ENCODE measurements at places on chromosomes 13 and 19.
A peak's percentile ranks its signal among the peaks of the same experiment; 100 is the strongest.

DNA sequence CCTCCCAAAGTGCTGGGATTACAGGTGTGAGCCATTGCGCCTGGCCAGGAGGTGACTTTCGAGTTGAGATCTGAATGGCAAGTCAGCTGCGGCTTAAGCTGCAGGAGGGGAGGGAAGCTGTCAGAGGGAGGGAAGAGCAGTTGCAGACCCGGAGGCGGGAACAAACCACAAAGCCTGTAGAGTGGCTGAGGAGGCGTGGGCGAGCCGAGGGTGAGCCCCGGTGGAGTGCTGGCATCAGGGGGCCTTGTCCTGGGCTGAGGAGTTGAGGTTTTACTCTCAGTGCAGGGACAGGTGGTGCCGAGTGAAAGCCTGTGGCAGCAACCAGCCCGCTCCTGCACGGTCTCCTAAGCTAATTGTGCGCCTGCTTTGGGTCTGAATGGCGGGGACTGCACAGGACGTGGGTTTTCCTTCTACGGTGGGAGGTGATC lies 24.2 kb downstream of the PPP1R37 start:
- DNase-seq, result peak; percentile 74

DNA sequence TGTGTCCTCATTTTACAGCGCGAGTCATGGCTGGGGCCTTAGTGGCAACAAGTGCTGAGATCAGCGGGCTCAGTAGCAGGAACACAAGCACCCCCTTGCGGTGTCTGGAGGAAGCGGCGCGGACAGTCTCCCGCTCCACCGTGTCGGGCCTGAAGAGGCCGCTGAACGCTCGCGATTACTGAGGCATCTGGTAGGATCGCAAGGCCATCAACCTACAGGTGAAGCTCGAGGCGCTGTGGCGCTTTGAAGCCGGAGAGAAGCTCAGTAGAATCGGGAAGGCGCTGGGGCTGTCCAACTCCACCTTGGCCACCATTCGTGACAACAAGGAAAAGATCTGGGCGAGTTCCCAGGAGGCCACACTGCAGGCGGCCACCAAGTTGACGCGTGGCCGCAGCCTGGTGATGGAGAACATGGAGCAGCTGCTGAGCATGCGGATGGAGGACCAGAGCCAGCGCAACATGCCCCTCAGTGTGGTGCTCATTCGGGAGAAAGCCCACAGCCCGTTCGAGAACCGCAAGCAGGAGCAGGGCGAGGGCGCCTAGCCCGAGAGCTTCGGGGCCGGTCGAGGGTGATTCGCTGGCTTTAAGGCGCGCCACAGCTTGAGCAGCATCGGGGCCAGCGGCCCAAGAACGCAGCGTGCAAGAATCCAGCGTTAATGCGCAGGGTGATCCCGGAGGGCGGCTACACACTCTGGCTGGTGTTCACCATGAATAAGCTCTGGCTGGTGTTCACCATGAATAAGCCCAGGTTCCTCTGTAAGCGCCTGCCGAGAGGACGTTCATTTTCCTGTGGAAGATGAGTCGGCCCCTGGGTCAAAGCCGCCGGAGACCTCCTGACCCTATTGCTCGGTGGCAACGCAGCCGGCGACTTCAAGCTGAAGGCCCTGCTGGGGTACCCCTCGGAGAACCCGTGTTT lies 8.3 kb upstream of the MZF1 start:
- no peak for DNase-seq

DNA sequence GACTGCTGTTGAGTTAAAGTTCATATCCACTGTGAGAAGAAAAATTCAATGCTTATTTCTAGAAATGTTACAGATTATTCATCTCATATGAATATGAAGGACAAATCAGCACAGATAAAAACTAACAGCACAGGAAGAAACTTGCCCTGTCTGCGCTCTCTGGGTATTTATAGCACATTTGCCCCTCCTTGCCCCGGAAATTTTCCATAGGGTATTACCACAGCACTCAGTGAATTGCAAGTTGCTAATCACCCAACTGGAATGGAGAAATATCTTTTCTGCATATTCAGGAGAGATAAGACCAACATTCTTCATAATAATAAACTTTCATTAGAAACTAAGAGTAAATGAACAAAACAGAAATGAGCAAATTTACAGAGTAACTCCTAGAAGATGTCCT lies 318.0 kb upstream of the KLF12 start:
- DNase-seq, result no peak

- no peak for DNase-seq
Observed at GRCh38 chr13:90445179-90445578, 902.3 kb upstream of the MIR17HG start.
